ENCODE measurements at places on chromosomes 1 and 21.

DNA sequence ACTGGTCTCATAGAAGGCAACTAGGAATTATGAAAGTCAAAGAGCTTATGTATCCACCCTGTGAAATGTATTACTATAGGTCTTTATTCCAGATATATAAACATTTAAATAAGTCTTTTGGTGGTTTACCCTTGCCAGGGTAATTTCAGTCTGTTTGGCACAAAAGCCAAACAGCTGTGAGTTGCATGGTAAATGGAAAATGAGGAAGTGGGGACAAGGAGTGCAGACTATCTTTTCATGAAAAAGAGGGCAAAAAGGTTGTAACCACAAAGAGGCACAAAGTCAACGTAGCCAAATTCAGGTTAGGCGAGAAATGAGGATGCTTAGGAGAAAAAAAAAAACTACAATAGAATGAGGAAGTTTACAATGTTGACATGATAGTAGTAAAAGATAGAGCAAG, 492.3 kb upstream of the PRMT6 start:
- DNase-seq = no peak

DNA sequence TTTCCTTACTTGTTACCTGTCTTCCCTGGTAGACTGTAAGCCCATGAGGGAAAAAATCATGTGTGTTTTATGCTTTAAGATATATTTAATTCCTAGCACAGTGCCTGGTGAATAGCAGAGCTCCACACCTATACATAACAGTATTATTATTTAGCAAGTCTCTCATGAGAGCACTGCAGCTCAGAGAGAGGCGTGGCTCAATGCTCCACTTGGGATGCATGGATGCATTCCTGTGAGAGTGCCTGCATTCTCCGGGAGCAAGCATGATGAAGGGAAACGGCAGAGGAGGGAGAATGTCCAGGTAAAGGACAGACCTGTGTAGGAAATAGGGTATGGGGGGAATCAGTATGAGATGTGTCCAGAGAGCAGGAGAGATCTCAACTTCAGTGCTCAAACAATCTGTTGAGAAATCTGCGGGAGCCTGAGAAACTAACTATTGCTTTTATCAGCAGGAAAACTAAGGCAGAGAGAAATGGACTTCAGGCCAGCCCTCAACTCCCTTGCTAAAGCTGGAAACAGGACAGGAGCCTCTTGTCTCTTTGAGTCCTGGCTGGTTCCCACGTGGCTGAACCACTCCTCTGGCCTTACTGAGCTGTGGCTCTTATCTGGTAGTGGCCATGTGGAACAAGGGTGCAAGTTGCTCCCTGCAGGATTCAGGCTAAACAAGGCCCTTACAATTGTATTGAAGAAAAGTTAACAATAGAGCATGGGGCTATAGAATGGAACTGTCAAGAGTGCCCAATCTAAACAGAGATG, 113.1 kb downstream of the KCNN3 start:
- DNase-seq = no peak

GRCh38 chr1:160149716-160150115, 1.7 kb upstream of the ATP1A4 start:
- no peak for DNase-seq

DNA sequence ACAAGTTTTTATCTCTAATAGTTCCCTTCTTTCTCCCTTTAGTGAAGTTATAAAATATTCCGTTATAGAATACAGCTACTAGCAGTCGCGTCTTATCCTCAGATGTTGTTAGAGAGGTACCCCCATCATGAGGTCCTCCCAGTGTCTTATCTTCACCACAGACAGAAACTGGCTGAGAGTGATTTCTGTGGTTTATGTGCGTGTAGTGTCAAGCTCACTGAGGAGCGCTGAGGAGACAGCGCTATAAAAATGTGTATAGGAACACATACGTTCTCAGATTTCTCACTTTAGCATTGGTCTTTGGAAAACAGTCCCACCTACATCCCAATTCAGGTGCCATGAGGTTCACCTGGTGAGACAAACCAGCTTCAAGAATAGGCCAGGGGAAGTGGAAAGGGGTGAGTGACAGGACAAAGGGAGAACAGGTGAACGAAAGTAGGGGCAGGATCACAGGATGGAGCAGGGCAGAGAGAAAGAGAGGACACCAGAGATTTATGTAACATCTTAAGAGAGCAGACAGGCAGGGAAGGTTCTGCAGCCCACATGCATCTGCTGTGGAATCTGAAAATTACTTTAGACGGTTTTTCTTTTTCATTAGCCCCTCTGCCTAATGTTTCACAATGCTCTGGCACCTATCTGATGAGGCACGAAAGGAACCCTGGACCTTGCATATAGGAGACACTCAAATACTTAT, 2.7 kb upstream of the PLEKHO1 start:
- peak; percentile 31 for DNase-seq

- DNase-seq = no peak
These were observed 487.0 kb upstream of the RGS18 start for GRCh38 chr1:191671236-191671635.

- no peak for DNase-seq
These were observed 1.5 kb downstream of the RAP1A start for GRCh38 chr1:111621050-111621449.

DNA sequence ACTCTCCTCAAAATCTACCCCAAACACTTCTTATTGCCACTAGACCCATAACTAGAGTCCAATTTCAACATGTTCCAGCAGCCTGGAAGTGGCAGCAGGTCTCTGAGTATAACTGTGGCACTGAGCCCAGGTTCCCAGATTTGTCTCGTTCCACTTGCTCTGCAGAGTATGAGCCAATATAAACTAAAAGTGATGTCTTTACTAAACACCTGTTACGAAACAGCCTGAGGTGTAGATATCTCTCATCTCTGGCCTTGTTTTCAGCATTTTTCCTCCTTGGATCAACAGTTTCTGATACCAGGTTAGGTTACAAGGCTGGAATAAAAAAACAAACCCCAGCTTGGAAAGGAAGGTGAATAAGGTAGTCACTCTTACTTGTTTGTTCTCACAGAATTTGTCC, 25.2 kb upstream of the PRDX6 start:
- no peak for DNase-seq

Data from ureter (tissue), 1 donor.